ENCODE measurements at places on chromosomes 12 and 14. TPM values are rescaled to one million over a fixed set of nuclear protein-coding genes. Genes with fewer than 3 reads are reported as not detected.

Gene PROX2
- not detected for total RNA-seq

Gene GABARAPL1
- total RNA-seq: 29.2 TPM

Gene CD27
- not detected for total RNA-seq

Gene NUBPL
- 6.6 TPM for total RNA-seq

Gene NANOG
- not detected for total RNA-seq

Gene SLC10A1
- not detected for total RNA-seq

Gene DNAH10
- total RNA-seq: not detected

Gene LRP1-AS
- not detected for total RNA-seq

Gene DNAAF2
- 5.9 TPM for total RNA-seq

Gene TAS2R20
- total RNA-seq: 0.13 TPM

Gene KRT83
- not detected for total RNA-seq

Gene PTCSC3
- not detected for total RNA-seq

Gene GDF3
- total RNA-seq: 0.74 TPM

Gene ESR2
- 0.27 TPM for total RNA-seq

Gene JAG2
- total RNA-seq: 52.0 TPM

Gene OTOGL
- 0.10 TPM for total RNA-seq

Gene SLC25A47
- total RNA-seq: not detected

Gene MANSC4
- total RNA-seq: not detected

Gene ADAMTS20
- total RNA-seq: not detected

Gene CERS5
- total RNA-seq: 33.7 TPM

Gene NR1H4
- not detected for total RNA-seq

Gene DEGS2
- total RNA-seq: not detected

Gene JDP2
- total RNA-seq: 13.5 TPM

Gene BCL7A
- total RNA-seq: 6.3 TPM

Gene CFAP54
- total RNA-seq: 4.2 TPM

Gene GLIPR1L1
- total RNA-seq: not detected

Gene FGF6
- total RNA-seq: not detected

Gene ARMH4
- 0.59 TPM for total RNA-seq

Data from mammary microvascular endothelial cell (primary cell).